GM12878 (cell line): ENCODE measurements at places on chromosomes 4 and X.

- no peak overlapping the region for H3K27ac ChIP-seq
- H3K4me3 ChIP-seq, result no peak overlapping the region
- no peaks in the 10 kb centered on the region for H3K4me1 ChIP-seq
- H3K27me3 ChIP-seq, result no peaks in the 10 kb centered on the region
- no peak for DNase-seq
- H3K36me3 ChIP-seq, result no peaks in the 10 kb centered on the region
Measured at GRCh38 chr4:88900432-88900831, 156.6 kb downstream of the FAM13A start.

GRCh38 chrX:31058284-31058683 lies 13.6 kb downstream of the FTHL17 start:
- H3K4me1 ChIP-seq, result peaks cover 9% of the 10 kb centered on the region
- H3K27ac ChIP-seq, result no peak overlapping the region
- no peaks in the 10 kb centered on the region for H3K27me3 ChIP-seq
- no peak for DNase-seq
- no peaks in the 10 kb centered on the region for H3K36me3 ChIP-seq

DNA sequence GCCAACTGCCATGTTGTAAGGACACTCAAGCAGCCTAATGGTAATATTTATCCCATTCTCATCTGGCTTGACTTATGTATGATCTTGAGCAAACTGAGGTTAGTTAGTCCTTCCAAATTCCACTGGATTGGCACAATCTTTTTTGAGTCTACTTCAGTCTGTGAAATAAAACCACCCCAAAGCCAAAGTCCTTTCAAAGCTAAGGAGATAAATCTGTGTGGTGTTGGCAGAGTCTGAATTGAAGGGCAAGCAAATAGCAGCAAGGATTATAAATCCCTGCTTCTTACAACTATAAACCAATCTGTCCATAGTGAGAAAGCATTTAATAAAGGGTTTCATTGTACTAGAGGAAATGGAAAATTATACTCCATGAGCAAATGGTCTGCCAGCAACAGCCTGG lies 233.9 kb upstream of the GLRA2 start:
- DNase-seq, result no peak
- no peak overlapping the region for H3K4me3 ChIP-seq
- no peaks in the 10 kb centered on the region; the same call in 1 of the 2 replicates for H3K27me3 ChIP-seq
- H3K36me3 ChIP-seq, result no peaks in the 10 kb centered on the region

- no peak overlapping the region for H3K27ac ChIP-seq
- no peak for DNase-seq
- H3K36me3 ChIP-seq, result no peaks in the 10 kb centered on the region
- no peaks in the 10 kb centered on the region; the same call in none of the 2 replicates for H3K27me3 ChIP-seq
Measured at GRCh38 chr4:145709843-145710242, 29.9 kb downstream of the C4orf51 start.
